ENCODE measurements at places on chromosomes 6 and 20. TPM values are rescaled to one million over a fixed set of nuclear protein-coding genes. Genes with fewer than 3 reads are reported as not detected.
A peak's percentile ranks its signal among the peaks of the same experiment; 100 is the strongest.

DNA sequence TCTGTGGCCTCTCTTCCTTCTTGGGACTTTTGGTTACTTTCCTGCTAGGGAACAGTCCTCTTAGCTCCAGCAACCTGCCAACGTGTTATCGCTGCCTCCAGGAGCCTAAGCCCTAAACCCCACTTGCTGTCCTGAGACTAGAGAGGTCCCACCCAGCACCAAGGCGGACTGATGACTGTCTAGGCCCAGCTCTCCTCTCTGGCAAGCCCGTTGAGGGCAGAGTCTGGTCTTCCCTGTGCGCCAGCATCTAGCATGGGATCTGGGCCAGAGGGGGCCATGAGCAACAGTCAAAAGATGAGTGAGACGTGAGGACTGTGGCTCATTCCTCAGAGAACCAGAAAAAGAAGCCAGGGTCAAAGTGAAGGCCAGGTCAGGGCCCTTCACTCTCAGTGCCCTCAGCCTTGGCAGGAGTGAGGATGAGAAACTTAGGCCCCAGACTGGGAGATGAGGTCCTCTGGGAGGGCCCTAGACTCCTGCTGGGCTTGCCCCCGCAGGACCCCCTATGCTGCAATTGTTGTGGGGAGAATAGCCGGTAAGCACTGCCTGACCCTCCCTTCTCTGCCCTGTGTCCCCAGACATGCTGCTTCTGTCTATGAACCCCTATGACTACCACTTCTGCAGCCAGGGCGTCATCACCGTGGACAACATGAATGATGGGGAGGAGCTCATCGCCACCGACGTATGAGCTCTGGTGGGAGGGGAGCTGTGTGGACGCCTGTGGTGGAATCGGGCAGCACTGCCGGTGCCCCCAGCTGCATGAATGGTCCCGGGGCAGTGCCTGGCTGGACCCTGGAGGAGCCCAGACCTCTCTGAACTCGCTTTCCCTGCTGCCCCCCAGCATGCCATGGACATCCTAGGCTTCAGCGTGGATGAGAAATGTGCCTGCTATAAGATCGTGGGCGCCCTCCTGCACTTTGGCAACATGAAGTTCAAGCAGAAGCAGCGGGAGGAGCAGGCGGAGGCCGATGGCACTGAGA is 30.9 kb downstream of the MYH7B start:
- no peak overlapping the region for H3K4me3 ChIP-seq
- H3K27ac ChIP-seq: no peak overlapping the region
- H3K27me3 ChIP-seq: peaks cover 13% of the 10 kb centered on the region
- DNase-seq: no peak

Gene PRPH2
- not detected for total RNA-seq

Gene LKAAEAR1
- 0.23 TPM for total RNA-seq

DNA sequence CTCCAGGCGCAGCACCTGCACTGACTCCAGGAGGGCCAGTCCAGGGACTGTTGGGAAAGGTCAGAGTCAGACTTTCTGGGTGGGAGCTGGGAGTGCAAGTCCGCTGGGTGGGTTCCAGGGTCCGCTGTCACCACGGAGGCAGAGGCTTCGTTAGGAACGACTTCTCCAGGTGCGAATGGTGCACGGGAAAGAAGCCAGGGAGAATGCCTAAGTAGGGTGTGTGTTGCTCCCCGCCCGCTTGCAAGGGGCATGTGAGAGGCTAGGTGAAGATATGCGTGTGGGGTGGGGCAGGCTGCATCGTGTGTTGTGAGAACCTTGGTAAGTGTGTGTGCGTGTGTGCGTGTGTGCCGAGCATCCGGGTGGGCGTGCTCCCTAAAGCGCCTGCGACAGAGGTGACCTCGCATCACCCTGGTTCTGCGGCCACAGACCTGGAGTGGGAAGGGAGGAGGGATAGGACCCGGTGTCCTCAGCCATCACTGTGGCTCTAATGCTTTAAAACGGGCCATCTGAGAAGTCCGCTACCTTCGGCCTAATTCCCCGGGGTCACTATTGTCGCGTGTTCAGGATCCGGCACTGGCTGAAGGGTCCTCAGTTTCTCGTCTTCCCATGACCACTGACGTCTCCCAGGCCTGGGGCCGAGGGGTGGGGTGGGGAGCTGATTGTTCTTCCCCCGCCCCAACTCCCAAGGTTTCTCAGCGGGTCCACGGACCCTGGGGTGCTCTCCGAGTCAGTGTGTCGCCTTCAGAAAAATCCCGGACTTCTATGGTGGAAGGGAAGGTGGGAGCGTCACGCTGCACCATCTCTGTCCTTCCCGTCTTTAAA is 6.1 kb downstream of the SLC32A1 start:
- H3K27ac ChIP-seq: peak overlapping the region; percentile 73
- peaks cover 19% of the 10 kb centered on the region for H3K36me3 ChIP-seq
- no peak for DNase-seq
- H3K4me1 ChIP-seq: peaks cover 40% of the 10 kb centered on the region

Gene KCNK16
- total RNA-seq: not detected

DNA sequence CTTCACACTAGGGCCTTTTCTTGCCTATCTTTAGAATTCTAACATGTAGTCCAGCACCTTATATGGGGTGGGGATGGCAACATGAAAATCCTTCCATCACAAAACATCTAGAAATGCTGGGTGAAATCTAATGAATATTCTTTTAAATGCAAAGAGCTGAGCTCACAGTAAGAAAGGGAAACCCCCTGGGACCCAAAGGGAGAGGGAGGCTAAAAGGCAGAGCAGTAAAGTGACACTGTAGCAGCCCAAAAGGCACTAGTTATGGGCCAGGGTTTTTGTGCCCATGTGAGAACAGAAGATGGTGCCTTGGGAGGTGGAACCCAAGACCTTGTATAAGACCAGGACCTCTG is 66.7 kb downstream of the TRAM2 start:
- DNase-seq: no peak
- no peaks in the 10 kb centered on the region for H3K27me3 ChIP-seq
- H3K27ac ChIP-seq: no peak overlapping the region
- no peak overlapping the region for H3K4me3 ChIP-seq
- peaks cover 16% of the 10 kb centered on the region for H3K4me1 ChIP-seq

DNA sequence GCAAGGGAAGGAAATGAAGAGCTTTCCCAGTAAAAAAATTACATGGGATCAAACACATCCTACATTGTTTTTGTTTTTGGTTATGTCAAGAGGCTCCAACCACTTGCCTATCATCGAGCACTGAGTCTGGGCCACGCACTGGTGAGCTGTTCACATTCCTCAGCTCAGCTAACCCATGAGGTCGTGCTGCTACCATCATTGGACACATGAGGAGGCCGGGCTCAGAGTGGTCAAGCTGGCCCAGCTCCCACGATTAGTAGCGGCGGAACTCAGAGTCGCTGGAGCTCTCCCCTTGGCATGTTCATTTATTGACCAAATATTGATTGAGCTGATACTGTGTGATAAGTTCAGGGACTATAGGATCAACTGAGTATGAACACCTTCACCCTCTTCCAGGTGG is 164.9 kb downstream of the CDH26 start:
- H3K36me3 ChIP-seq: no peaks in the 10 kb centered on the region
- no peak for DNase-seq
- H3K4me3 ChIP-seq: no peak overlapping the region
- H3K27me3 ChIP-seq: peaks cover 10% of the 10 kb centered on the region

GRCh38 chr6:150770637-150771036 is 94.9 kb upstream of the MTHFD1L start:
- no peak overlapping the region for H3K4me3 ChIP-seq
- no peaks in the 10 kb centered on the region for H3K4me1 ChIP-seq
- no peak overlapping the region for H3K27ac ChIP-seq
- peaks cover 7% of the 10 kb centered on the region for H3K27me3 ChIP-seq

Gene EBF4
- 7.6 TPM for total RNA-seq

- DNase-seq: peak; percentile 55
- no peak overlapping the region for H3K4me3 ChIP-seq
- H3K27ac ChIP-seq: peak overlapping the region; percentile 72
- H3K4me1 ChIP-seq: peaks cover 14% of the 10 kb centered on the region
- peaks cover 28% of the 10 kb centered on the region for H3K36me3 ChIP-seq
These were observed 102.6 kb downstream of the CD109 start for GRCh38 chr6:73798592-73798991.

GRCh38 chr20:57229490-57229889 is 37.0 kb downstream of the BMP7 start:
- no peak overlapping the region for H3K4me3 ChIP-seq
- H3K4me1 ChIP-seq: no peaks in the 10 kb centered on the region
- H3K27me3 ChIP-seq: no peaks in the 10 kb centered on the region
- no peak for DNase-seq
- H3K36me3 ChIP-seq: no peaks in the 10 kb centered on the region

Gene PLEKHG1
- 0.47 TPM for total RNA-seq

DNA sequence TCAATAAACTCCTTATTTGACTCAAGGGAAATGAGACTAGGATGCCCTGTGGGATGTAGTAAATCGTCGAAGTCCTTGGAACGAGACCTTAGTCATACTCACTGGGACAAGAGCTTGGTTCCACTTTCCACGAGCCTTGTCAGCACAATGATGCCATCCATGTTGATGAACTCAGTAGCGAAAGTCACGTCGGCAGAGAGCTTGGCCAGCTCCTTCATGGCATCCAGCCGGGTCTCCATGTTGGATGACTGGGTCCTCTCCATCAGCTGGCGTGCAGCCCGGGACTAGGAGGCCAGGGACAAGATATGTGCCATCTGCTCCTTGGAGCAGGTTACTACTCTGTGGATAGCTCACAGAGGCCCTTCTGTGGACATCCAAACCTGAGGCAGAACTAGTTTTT is 17.5 kb downstream of the ELMO2 start:
- H3K4me1 ChIP-seq: peaks cover 2% of the 10 kb centered on the region
- no peak overlapping the region for H3K27ac ChIP-seq
- no peak overlapping the region for H3K4me3 ChIP-seq
- no peak for DNase-seq
- peaks cover 69% of the 10 kb centered on the region for H3K36me3 ChIP-seq

DNA sequence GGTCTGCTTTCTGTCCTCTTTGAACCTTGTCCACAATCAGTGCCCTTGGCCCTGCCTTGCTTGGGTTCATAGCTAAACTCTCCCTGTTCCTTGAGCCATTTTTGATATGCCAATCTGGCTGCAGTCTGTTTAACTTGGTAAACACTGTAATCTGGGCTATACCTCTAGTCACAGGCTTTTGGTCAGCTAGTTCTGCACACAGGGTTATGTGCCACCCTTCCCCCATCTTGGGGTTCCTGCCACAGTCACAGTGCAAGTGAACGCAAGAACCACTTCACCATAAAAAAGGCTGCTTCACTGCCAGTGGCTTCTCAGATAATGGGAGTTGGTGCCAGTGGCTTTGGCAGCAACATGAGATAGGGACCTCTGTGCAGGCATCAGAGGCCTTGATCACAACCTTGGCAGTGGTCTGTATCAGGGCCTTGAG is 10.9 kb upstream of the ATRN start:
- H3K4me1 ChIP-seq: no peaks in the 10 kb centered on the region
- H3K27ac ChIP-seq: no peak overlapping the region
- H3K27me3 ChIP-seq: peaks cover 10% of the 10 kb centered on the region
- H3K4me3 ChIP-seq: no peak overlapping the region
- no peak for DNase-seq

Gene BANF2
- not detected for total RNA-seq

GRCh38 chr20:24773168-24773567 is 175.9 kb upstream of the CST7 start:
- peaks cover 12% of the 10 kb centered on the region for H3K4me1 ChIP-seq
- no peak for DNase-seq
- H3K4me3 ChIP-seq: no peak overlapping the region

GRCh38 chr20:63119963-63120807 is 95.7 kb downstream of the YTHDF1 start:
- H3K36me3 ChIP-seq: no peaks in the 10 kb centered on the region
- no peak for DNase-seq
- no peak overlapping the region for H3K27ac ChIP-seq

GRCh38 chr6:161918628-161919205 is 644.9 kb upstream of the AGPAT4 start:
- H3K4me1 ChIP-seq: no peaks in the 10 kb centered on the region
- H3K27me3 ChIP-seq: no peaks in the 10 kb centered on the region
- no peaks in the 10 kb centered on the region for H3K36me3 ChIP-seq
- H3K27ac ChIP-seq: no peak overlapping the region
- DNase-seq: no peak

DNA sequence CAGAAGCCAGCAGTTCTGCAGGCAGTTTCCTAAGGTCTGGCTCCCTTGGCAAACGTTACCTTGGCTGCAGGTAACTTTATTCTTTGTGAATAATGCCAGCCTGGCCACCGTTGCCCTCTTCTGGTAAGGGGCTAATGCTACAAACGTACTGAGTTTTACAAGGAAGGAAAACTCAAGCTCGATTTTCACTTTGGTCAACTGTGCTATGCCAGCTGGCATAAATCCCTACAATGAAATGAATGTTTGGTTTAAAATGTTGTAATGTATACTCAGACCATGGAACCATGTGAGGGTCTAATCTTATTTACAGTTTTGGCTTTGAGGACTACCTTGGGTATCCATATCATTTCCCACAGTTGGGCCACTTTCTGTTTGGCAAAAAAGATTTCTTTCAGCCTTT is 101.4 kb downstream of the SLX4IP start:
- no peaks in the 10 kb centered on the region for H3K36me3 ChIP-seq
- peaks cover 11% of the 10 kb centered on the region for H3K4me1 ChIP-seq
- H3K4me3 ChIP-seq: no peak overlapping the region
- no peaks in the 10 kb centered on the region for H3K27me3 ChIP-seq

Gene CD83
- 84.8 TPM for total RNA-seq

Gene ARHGAP18
- total RNA-seq: 3.8 TPM

- no peaks in the 10 kb centered on the region for H3K36me3 ChIP-seq
- H3K27me3 ChIP-seq: no peaks in the 10 kb centered on the region
- H3K27ac ChIP-seq: no peak overlapping the region
- H3K4me3 ChIP-seq: no peak overlapping the region
- H3K4me1 ChIP-seq: no peaks in the 10 kb centered on the region
- DNase-seq: peak; percentile 60
These were observed 212.1 kb upstream of the PHACTR1 start for GRCh38 chr6:12504325-12504966.

Gene SMOC2
- total RNA-seq: not detected

Gene CD93
- total RNA-seq: 1.5 TPM

DNA sequence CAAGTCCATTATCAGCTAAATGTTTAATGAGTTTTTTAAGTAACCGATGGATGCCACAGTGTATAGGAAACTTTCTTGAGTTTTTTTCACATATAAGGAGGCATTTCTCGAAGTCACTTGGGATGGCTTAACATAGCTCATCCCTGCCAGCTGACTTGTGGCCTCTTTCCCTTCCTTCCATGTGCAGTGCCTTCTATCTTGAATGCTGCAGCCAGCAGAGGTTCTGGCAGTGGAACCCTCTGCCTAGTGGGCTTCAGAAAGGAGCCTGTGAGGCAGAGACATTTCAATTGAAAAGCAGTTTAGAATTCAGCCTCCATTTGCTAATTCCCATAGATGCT is 51.9 kb downstream of the AKAP12 start:
- no peak overlapping the region for H3K4me3 ChIP-seq
- no peaks in the 10 kb centered on the region for H3K36me3 ChIP-seq
- DNase-seq: no peak
- H3K27ac ChIP-seq: no peak overlapping the region

DNA sequence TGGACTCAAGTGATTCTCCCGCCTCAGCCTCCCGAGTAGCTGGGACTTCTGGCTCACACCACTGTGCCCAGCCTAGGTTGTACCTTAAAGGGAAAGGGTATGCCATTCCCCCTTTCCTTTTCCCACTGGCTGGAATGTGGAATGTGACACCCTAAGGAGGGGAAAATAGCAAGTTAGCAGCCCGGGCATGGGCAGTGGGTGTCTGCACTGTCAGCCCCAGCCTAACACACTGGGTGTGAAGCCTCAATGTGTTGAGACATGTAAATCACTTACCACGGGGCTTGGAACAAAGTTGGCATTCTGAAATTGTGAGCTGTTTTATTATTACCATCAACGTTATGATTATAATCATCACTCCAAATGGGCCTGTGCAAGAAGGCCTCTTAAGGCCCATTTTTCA is 80.8 kb upstream of the PTPN1 start:
- no peak for DNase-seq
- no peaks in the 10 kb centered on the region for H3K36me3 ChIP-seq
- no peak overlapping the region for H3K27ac ChIP-seq
- H3K27me3 ChIP-seq: peaks cover 7% of the 10 kb centered on the region
